ENCODE measurements at places on chromosomes 11 and 22.
A peak's percentile ranks its signal among the peaks of the same experiment; 100 is the strongest.

DNA sequence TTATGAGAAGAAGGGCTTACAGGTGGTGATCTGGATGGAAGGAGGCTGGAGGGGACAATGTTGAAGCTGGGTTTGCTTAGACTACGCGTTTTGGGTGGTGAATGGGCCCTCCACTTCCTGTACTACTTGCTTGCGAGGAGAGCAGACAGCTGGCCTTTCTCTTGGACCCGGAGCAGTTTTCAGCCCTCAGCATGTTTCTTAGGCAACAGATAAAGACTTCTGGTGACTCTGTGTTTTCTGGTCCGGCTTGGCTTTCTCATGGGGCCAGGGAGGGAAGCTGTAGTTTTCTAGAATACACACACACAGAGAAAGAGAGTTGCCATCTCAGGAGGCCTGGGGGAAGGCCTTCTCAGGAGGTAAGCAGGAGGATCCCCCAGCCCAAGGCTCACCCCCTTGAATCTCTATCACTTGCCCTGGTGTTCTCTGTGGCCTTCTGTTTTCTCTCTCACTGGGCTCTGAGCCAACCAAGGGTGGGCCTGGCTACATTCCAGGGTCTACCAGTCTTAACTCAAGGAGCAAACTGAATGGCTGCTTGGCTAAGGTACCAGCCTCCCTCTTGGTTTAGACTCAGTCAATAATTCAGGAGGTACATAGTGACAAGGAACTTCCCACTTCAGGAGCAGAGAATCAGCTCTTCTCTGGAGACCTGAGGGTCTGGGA is 2.4 kb downstream of the CCS start:
- no peak for DNase-seq

GRCh38 chr11:13386567-13386966 is 76.5 kb downstream of the BTBD10 start:
- DNase-seq = no peak

DNA sequence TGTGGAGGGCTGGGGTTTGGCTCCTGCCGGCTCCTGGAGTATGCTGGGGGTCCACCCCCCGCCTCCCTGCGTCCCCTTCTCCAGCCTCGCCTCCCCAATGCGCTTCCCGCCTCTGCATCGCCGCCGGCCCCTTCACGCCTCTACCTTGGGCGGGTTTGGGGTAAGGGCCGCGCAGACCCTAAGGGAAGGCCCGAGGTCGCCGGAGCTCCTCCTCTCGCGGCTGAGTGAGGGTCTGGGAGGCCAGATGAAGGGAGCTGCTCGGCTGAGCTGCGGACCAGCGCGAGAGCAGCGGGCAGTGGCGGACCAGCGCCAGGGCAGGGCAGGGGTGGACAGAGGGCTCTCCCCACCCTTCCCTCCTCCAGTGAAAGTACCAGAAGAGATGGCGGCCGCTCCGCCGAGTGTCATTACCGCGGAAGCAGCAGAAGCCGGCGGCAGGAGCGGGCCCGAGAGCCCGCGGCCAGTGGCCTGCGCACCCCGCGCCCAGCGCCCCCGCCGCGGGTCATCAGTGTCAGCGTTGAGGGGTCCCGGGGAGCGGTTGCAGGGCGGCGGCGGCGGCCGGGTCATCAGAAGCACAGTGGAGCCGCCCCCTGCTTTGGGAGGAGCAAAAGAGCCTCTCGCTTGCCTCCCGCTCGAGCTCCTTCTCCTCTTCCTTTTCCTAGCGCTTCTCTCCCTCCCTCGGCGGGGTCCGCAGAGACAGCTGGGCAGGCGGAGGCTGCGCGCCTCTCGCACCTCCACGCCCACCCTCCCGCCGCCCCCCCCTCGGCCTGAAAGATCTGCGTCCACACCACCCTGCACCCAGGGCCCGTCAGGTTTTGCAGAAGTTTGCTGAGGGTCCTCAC is 255.6 kb upstream of the CADM1 start:
- no peak for DNase-seq

- peak; percentile 63 for DNase-seq
Measured at GRCh38 chr11:128716661-128717210, 22.9 kb downstream of the FLI1 start.

DNA sequence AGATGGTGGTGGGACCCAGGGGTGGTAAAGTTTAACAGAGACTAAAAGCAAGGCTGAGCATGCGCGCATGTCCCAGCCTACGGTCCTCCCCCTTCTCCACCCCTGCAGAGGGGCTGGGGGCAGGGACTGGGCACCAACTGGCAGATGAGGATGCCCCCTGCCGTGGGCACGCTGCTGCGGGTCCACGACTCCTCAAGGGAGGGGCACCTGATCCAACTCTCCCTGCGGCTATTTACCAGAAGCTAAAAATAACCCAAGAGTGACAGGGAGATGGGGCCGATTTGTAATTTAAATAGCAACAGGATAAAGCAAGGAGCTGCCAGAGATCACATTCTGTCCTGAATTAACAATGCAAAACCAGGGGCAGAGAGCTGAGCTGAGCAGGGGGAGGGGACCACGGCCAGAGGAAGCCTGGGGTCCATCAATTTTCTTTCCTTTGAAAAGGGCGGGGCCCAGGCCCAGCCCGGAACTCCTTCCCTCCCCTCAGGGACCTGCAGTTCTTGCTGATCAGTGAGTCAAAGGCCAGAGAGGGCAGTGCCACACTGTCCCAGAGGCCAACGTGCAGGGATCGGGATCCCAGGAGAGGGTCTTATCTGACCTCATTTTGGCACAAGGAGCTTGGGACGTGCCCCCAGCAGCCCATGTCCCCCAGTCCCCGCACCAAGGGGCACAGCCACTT is 8.1 kb upstream of the DGKZ start:
- no peak for DNase-seq

DNA sequence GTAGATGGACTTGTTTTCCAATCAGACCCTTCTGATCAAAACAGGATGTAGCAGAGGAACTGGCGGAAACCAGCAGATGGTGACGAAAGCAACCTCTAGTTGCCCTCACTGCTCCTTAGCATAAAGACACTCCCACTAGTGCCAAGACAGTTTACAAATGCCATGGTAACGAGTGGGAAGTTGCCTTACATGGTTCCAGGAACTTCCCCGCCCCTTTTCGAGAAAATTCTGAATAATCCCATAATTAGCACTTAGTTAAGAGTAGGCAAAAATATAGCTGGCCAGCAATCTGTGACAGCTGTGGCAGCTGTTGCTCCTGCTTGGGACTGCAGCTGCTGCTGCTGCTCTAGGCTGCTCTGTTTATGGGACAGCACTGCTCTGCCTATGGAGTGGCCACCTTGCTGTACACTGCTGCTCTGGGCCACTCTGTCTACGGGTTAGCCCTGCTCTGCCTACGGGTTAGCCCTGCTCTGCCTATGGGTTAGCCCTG is 33.4 kb upstream of the SORL1 start:
- DNase-seq = peak; percentile 40

DNA sequence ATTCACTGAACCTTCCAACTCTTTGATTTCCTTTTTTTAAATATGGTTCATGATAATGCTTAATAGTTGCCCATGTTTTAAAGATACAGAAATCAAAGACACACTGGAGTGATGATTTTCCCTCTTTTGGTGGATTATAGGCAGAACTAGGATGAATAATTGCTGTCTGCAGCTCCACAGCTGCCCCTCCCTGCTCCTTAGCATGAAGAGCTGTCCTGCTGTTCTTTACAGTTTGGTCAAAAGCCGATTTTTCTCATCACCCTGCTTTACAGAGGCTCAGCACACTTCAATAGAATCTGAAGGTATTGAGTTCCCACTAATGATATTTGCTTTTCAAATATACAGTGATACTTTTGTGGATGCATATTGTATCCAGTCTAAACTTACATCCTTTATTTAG is 202.6 kb downstream of the AASDHPPT start:
- no peak for DNase-seq

GRCh38 chr11:126434950-126435335 is 79.5 kb downstream of the ST3GAL4 start:
- DNase-seq = no peak

DNA sequence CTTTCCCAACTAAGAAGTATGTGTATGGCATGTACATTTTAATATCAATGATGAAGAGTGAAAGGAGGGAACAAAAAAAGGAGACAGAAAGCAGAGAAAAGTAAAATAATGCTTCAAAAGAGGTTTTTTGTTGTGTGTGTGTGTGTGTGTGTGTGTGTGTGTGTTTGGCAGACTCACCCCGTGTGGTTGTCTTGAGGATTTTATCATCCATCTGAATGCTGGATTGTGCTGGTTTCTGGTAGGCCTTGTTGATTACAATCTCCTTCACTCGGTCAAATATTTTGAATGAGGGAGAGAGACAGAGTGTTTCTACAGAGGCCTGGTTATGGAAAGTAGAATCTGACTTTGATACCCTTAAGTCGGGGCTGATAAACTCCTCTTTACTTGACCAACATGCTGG is 128.5 kb downstream of the ENTHD1 start:
- no peak for DNase-seq

- DNase-seq = no peak
Measured at GRCh38 chr11:10663990-10664389, 29.6 kb downstream of the IRAG1 start.

DNA sequence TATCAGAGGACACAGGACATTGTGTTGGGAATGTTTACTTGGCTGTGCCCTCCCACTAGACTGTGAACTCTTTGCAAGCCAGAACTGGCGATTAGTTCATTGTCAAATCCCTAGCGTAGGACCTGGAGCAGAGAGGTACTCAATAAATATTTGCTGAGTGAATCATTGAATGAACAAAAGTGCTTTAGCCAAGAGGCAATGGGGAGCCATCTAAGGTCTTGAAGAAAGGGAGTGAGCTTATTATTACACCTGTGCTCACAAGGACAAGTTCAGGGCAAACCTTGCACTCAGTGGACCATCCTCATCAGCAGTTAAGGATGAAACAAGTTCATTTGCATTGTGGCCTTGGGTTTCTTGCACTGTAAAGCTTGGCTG is 1.1 kb upstream of the RASSF10 start:
- DNase-seq = no peak

DNA sequence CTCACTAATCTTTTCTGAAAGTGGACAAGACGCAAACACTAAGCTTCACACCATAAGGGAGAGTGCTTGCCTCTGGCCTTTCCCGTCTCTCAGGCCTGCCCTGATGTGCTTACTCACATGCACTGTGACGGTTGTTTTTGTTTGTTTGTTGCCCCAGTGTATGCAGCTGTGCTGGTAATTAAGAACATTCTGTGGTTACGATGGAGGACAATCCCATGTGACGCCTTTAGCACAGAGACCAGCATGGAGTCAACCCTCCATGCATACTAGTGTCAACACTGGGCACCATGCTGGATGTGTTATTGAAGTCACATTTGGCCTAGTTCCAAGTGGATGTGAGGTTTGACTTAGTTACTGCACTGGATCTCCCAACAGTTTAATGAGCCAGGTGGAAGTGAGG is 27.8 kb upstream of the CDON start:
- no peak for DNase-seq

DNA sequence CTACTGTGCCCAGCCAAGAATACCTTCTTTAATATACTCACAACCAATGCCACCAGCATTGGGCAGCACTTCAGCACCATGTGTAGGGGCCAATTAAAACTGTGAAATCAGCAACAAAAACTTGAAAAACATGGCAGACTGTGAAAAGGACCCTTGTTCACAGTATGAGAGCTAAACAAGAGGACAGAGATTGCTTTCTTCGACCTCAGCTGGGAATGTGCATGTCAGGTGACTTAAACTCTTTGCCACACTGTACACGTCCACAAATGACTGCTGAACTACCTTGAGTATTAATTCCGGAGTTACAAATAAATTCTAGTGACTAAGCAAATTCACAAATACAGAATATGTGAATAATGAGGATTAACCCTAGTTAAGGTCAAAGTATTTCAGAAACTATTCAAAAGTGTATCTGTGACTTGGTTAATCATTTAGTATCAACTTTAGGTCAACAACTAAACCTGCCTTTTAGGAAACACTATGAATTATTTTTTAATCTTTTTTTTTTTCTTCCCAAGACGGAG is 33.0 kb downstream of the DDX6 start:
- DNase-seq = no peak

DNA sequence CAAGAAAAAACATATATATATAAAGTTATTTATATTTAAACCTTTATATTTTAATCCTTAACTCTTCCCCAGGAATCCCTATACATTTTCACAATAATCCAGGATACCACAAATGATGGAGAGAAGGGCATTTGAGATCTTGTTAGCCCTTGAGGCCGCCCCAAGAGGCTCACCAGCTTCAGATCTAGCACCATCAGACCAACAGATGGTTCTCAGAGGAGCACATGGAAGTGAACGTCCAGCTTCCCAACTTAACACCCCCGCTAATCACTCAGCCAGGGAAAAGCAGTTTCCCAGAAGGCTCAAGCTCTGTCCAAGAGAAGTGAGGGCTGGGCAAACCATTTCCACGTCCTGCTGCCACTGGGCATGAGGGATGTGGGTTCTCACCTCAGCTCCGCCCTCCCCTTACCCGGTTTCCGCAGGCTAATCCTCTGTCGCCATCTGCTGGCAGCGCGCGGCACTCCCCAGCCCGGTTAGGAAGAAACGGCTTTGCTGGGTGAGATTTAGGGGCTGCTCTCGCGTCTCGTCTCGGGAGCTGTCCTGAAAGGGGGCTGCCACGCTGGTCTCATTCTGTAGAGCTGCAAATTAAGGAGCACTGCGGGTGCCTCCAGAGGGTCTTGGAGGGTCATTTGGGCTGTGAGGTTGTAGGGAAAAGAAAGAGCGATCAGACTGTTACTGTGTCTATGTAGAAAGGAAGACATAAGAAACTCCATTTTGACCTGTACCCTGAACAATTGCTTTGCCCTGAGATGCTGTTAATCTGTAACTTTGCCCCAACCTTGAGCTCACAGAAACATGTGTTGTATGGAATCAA is 6.8 kb upstream of the FAM111A start:
- peak; percentile 94 for DNase-seq

- no peak for DNase-seq
Measured at GRCh38 chr22:30411780-30412179, 13.8 kb upstream of the MTFP1 start.

DNA sequence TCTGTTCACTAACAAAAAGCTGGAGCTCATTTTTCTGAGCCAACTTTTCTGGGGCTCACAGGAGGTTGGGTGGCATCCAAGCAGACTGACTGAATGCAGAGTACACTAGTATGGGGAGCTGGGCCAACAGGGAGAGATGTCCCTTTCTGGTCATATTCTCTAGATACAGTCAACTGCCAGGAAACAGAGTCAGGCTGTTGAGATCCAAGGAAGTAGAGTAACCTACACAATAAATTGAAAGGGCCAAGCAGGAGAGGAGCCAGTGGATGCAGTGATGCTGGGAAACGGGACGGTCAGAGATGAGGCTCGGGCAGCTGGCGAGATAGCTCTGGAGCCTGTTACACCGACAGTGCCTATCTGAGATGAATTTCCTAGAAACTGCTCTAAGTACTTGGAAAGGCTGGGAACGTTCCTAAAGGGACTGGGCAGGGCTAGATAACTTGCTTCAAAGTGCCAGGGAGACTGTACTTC is 71.1 kb downstream of the LARGE2 start:
- no peak for DNase-seq

- DNase-seq = no peak
Measured at GRCh38 chr22:44158816-44159215, 21.9 kb upstream of the PARVG start.

DNA sequence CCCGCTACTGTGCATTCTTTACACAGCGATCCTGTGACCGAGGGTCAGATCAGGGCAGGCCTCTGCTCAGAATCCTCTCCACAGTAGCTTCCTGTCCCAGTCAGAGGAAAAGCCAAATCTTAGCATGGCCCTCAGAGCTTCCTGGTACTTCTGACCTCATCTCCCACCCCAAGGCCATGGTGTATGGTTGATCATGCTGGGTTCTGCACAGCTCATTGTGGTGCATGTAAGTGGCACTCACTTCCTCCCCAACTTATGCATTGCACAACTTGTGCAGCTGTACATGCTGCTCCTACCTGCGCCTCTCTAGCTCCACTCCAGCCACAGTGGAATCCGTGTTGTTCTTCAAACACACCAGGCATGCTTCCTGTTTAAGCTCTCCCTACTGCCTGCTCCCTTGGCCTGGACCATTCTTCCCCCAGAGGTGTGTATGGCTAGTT is 20.3 kb downstream of the BMAL1 start:
- peak; percentile 52 for DNase-seq
